ENCODE measurements at places on chromosomes 1 and 21.

DNA sequence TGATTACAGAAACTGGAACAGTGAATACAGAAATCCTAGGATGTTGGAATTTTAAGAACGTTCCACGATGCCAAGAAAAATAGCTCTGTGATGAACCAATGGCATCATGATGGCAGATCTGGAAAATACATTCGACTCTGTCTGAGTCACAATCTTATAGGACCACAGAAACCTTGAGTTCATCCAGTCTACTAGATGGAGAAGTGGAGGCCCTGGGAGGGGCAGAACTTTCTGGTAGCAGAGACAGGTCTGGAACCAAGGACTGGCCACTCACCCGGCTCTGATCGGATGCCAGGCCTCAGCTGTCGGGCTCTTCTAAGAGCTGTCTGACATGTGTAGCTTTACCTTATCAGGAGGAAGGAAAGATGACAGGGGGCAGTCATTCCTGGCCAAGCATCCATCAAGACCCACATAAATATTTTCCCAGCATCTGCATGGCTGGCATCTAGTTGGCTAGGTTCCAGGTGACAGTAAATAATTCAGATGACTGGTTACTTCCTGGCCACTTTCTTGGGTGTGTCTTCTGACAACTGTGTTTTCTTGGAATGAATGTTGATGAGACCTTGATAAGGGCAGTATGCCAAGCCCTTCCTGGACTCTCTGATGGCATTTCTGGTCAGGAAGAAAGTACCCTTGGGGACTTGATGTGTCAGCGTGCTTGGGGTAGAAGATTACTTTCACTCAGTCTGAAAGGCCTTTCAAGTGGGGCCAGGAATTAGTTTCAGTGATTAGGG is 72.6 kb upstream of the TRABD2B start:
- no peak for DNase-seq

DNA sequence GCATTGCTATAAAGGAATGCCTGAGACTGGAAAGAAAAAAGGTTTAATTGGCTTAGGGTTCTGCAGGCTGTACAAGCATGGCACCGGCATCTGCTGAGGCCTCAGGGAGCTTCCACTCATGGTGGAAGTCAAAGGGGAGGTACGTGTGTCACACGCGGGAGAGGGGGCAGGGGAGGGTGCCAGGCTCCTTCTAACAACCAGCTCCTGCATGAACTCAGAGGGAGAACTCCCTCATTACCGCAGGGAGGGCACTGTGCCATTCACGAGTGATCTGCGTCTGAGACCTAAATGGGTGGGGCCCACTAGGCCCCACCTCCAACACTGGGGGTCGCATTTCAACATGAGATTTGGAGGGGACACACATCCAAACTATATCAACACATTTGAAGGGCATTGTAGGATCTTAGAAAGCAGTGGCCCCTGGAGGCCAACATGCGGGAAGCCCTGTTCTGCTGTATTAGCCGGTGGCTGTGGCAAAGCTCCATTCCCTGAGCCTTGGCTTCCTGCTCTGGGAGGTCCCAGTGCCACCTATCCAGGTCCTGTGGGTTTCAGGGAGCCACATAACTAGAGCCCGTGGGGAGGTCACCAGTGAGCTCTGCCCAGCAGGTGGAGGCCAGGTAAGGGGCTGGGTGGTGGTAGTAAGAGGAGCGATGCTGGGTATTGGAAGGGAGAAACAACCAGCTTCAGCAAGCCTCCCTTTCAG is 10.0 kb downstream of the WNT3A start:
- no peak for DNase-seq

DNA sequence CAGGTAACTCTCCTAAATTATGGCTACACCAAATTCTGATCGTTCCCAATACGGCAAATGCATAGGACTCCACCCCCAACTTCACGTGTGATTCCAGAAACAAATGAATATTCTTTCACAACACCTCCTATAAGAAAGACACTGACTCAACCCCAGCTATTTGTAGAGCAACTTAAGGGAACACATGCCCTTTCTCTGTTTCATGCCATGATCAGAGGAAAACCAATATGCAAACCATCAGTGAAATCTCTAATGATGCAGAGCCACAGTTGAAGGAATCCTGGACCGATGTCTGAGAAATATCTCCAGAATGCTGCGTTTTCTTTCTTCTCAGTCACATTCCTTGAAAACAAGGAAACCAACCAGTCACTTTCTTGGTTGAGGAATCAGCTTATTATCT is 164.2 kb upstream of the PTBP2 start:
- DNase-seq = no peak

GRCh38 chr1:179247923-179248322 is 18.4 kb upstream of the ABL2 start:
- no peak for DNase-seq

- DNase-seq = peak; percentile 65
Observed at GRCh38 chr1:53550201-53550741, 91.1 kb downstream of the DMRTB1 start.

GRCh38 chr1:47940326-47940725 is 56.9 kb downstream of the TRABD2B start:
- DNase-seq = no peak

- DNase-seq = no peak
Observed at GRCh38 chr1:55235722-55236121, 20.6 kb upstream of the USP24 start.

- no peak for DNase-seq
Observed at GRCh38 chr21:32957545-32957944, 68.2 kb upstream of the OLIG2 start.

DNA sequence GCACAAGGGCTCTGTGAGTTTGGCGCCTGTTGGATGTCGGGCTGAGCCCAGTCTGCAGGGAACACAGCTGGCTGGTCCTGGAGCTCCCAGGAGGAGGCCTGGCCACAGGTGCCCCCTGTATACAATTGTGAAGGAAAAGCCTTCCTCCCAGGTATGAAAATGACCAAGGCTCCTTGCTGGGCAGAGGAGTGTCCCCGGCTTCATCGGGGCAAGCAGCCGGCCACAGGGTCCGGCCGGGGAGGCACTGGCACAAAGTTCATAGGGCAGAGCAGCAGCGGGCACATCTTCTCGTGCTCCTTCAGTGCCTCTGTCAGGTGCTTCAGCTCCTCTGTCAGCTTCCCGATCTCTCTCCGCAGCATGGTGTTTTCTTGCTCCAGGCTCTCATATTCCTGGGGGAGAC is 13.0 kb downstream of the BATF3 start:
- DNase-seq = no peak

- DNase-seq = no peak
Observed at GRCh38 chr1:57165546-57165945, 199.7 kb upstream of the C8B start.

DNA sequence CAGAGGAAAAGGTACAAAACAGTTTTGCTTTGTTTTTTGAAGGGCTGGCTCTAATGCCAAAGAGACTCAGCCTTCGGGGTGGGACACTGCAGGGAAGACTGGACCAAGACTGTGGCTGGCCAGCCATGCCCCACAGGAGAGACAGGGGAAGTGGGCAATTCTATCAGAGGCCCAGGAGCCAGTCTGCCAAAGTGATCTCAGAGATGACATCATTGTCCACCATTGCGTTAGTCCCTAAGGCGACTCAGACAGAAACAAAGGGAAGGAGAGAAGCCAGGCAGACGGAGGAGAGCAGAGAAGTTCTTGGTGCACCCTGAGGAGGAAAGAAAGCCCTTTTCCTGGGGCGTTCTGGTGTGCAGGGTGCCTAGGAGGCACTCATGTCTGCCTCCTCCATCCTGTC is 26.4 kb downstream of the OPTC start:
- no peak for DNase-seq

GRCh38 chr1:87174724-87175245 is 153.9 kb upstream of the LMO4 start:
- no peak for DNase-seq

DNA sequence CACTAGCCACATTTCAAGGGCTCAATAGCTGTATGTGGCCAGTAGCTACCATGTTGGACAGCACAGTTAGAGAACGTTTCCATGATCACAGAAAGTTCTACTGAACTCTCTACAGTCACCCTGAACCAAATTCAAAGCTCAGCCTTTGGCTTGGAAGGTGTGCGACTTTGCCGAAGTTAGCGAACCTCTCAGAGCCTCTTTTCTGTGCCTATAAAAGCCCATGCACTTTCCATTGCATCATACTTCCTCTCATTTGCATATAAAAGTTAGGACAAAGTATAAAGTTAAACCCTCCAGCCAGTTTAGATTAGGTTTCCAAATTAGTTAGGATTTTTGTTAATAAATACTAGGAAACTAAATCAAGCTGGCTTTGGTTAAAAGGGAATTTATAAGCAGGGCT is 4.7 kb upstream of the SLC1A7 start:
- no peak for DNase-seq

GRCh38 chr1:54859700-54860391 is 27.1 kb downstream of the DHCR24 start:
- peak; percentile 15 for DNase-seq

- no peak for DNase-seq
Observed at GRCh38 chr1:46367072-46367471, 26.5 kb downstream of the NSUN4 start.

DNA sequence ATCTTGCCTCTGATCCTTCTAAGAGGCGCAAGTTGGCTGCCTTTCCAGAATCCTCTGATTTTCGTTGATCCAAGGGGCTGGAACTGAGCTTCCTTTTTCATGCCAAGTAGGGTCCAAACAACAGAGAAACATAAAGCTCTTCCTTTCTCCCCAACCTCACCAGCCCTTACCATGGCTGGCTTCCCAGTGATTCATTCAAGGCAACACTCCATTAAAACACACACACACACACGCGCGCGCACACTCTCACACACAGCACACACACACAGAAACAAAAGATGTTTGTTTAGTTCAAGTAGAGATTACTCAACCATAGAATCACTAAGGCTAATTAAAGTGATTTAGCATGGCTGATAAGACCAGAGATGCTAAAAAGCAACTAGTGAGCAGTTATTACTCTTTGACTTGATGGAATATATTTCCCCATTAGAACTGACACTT is 13.0 kb upstream of the GUCA2A start:
- no peak for DNase-seq

DNA sequence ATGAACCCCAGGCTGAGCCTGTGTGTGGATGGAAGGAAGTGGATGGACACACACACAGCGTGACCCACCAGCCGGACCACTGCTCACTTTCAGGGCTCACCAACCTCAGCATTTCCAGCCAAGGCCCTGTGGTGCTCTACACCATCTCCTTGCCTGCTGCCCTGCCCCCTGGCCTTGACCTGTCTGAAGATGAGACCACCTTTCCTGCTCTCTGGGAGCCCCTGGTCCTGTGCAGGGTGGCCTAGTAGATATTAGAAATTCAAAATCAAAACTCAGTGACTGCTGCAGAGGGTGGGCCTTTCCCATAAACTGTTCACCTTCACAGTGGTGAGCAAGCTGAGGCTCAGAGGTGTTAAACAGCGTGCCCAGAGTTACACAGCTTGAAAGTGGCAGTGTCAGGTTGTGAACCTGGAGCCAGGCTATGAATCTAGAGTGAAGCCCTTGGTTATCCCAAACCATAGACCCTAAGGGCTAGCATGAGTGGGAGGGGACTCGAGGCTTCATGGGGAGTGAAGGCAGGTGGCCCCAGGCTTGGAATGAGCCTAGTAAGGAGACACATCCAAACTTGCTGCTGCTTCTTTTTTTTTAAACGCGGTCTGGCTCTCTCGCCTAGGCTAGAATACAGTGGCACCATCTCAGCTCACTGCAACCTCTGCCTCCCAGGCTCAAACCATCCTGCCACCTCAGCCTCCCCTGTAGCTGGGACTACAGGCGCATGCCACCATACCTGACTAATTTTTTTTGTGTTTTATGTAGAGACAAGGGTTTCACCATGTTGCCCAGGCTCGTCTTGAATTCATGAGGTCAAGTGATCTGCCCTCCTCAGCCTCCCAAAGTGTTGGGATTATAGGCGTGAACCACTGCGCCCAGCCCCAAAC is 41.5 kb downstream of the MAN1C1 start:
- no peak for DNase-seq

DNA sequence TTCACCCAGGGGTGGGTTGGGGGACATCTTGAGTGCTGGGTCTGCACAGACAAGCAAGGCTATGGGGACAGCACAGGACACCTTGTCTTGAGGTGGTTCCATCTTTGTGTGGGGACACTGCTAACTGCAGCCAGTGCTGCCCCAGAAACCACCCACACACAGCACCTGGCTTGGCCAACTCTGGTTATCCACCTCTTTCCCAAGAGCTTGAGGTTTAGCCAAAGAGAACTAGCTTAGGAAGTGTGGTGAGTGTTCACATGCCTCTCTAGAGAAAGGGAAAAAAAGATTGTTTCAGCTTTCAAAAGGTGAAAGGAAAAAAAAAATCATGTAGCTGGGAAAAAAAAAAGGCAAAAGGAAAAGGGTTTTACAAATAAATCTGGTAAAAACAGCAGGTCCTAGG is 32.4 kb downstream of the BCAR3 start:
- DNase-seq = no peak

DNA sequence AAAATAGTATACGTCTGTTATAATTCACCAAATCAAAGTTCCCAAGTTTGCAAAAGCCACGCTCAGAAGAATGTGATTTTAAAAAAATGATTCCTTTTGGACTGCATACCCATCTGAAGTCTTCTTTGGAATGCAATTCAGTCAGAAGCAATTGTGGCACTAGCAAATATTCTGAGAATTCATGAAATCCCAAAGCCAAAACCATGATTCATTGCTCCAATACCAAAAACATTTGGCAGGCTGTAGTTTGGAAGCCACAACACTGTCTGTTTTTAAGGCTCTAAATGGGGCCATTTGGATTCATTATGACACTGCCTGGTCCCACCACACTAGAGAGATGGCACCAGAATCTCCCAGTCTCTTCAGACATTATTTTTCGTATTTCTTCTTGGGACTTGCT is 21.8 kb upstream of the LRRC53 start:
- DNase-seq = no peak

GRCh38 chr21:29245104-29245643 is 53.5 kb upstream of the BACH1 start:
- DNase-seq = no peak

DNA sequence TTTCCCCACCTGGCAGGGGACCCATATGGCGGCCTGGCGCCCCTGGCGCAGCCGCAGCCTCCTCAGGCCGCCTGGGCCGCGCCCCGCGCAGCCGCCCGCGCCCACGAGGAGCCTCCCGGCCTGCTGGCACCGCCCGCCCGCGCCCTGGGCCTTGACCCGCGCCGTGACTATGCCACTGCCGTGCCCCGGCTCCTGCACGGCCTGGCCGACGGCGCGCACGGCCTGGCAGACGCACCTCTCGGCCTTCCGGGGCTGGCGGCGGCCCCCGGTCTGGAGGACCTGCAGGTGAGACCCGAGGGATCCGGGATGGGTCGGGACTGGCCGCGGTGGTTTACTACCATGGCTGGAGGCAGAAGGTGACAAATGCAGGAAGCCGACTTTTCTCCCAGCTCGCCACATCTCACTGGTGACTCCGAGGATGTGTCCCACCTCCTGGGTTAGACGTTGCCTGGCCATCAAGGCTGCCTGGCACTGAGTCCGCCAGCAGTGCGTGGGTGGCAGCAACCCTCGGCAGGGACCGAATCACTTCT is 1.1 kb downstream of the TFAP2E start:
- DNase-seq = no peak

DNA sequence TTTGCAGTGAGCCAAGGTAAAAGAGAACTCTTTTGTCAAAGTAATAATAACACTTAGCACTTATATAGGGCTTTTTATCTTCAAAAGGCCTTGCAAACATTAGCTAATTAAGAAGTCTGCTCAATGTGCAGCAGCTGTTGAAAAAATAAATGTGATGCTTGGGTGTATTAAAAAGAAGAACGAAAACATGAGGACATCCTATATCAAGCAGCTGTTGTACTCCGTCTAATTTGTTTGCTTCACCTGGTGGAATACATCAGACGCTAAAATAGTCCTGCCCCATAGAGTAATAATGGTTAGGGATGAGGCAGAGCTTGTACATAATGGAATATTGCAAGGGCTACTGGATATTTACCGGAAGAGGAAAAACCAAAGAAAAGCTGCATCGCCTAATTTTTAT is 299.5 kb downstream of the ST6GALNAC3 start:
- DNase-seq = no peak

- no peak for DNase-seq
Observed at GRCh38 chr1:66354311-66355201, 179.4 kb upstream of the SGIP1 start.

Data from right lobe of liver (tissue), 6 donors.